ENCODE measurements at places on chromosomes 11 and 22.

- no peak for DNase-seq
Observed at GRCh38 chr11:11960687-11961086, 47.7 kb downstream of the DKK3 start.

DNA sequence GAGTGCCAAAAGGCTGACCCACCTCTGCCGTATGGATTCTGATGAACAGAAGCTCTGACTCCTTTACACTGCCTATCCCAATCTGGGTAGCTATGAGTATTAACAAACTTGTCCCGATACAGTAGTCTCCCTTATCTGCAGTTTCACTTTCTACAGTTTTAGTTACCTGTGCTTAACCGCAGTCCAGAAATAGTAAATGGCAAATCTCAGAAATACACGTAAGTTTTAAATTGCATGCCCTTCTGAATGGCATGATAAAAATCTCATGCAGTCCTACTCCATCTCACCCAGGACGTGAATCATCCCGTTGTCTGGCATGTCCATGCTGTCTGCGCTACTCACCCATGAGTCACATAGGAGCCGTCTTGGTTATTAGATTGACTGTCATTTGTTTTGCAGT lies 68.8 kb downstream of the SNX19 start:
- peak; percentile 64 for DNase-seq

GRCh38 chr11:20759541-20759940 lies 90.2 kb downstream of the NELL1 start:
- no peak for DNase-seq

DNA sequence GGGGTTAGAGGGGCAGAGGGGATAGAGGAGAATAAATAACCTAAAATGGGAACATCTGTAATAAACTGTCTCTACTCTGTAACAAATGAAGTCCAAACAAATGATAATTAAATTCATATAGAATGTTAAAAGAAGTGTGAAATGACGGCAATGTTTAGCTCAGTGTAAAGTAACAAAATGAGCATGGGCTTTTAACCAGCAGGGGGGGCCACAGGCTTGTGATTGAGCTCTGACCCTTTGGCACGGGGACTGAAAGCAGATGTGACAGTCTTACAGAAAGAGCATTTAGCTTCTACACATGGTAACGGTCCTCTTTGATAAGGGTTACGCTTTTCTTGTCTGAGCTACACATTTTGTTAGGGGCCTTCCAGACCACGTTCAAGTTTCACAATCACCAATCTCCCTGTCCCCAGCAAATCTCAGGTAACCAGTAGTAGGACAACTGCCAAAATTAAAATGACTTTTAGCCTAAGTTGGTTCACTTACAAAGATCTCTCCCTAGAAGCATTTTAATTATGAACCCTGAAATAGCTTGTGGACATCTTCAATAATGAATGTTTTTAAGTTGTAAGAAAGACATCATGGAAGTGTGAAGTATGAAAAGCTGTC lies 262.5 kb downstream of the DCDC1 start:
- DNase-seq: peak; percentile 54

GRCh38 chr11:86101493-86101892 lies 32.6 kb upstream of the PICALM start:
- DNase-seq: no peak

DNA sequence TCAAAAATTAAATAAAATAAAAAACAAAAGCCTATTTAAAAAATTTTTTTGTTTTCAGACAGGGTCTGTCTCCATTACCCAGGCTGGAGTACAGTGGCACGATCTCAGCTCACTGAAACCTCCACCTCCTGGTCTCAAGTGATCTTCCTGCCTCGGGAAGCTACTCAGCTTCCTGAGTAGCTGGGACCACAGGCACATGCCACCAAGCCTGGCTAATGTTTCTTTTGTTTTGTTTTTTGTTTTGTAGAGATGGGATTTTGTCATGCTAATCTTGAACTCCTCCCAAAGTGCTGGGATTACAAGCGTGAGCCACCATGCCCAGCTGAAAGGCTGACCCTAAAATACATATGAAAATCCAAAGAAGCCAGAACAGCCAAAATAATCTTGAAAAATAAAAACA lies 20.4 kb upstream of the L3MBTL2 start:
- no peak for DNase-seq

DNA sequence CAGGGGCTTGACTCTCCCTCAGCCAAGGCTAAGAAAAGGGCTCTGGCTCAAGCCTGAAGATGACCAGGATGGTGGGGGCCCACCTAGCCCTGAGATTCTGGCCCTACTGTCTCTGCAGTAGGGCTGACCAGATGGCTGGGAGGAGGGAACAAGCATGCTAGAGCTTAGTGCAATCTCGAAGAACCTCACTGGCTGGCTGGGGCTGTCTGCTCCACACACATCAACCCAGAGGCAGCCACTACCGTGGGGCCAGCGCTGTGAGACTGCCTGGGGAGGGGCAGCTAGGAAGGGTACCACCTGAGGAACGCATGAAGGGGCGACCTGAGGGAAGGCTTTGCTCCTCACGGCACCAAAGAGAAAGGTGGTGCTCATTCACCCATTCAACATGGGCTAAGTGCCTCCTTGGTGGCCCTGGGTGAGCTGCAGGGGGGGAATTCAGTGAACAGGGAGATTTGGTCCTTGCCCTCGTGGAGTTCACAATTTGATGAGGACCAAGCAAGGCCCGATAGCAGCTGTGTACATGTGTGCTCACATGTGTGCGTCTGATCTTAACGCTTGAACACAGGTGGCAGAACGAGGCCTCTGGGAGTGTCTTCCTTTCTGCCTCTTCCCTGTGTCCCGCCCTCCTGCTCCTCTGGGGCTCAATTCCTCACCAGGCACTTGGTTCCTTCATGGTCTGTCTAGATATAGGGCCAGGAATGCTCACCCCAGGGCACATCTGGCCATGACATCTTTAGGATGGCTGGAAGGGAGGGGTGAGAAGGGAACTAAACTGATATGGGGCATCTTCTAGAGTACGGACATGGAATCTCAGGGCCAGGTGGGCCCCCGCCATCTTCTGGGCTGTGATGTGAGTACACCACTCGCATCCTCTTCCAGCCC lies 102.3 kb upstream of the PITPNB start:
- no peak for DNase-seq

GRCh38 chr11:91326751-91327150 lies 897.9 kb upstream of the FAT3 start:
- DNase-seq: no peak

DNA sequence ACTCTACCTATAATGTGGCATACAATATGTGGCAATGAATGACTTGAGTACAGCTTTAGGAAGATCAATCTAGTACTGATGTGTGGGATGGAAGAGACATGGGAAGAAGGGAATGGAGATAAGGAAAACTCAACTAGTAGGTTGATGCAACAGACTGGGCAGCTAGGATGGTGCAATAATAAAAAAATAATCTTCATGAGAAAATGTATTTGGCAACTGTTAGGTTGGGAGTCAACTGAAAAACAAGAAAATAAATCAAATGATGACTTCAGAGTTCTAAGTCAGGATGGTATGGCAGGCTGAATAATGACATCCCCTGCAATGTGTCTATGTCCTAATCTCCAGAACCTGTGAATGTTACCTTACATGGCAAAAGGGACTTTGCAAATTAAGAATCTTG lies 236.8 kb upstream of the PITPNB start:
- DNase-seq: no peak
